NCI-H446 treated with DMSO at 0.1 percent for 48 hours (cell line): ENCODE measurements at places on chromosomes 1 and 21.

- DNase-seq: peak; percentile 79
Measured at GRCh38 chr1:89743788-89744187, 77.0 kb upstream of the LRRC8D start.

DNA sequence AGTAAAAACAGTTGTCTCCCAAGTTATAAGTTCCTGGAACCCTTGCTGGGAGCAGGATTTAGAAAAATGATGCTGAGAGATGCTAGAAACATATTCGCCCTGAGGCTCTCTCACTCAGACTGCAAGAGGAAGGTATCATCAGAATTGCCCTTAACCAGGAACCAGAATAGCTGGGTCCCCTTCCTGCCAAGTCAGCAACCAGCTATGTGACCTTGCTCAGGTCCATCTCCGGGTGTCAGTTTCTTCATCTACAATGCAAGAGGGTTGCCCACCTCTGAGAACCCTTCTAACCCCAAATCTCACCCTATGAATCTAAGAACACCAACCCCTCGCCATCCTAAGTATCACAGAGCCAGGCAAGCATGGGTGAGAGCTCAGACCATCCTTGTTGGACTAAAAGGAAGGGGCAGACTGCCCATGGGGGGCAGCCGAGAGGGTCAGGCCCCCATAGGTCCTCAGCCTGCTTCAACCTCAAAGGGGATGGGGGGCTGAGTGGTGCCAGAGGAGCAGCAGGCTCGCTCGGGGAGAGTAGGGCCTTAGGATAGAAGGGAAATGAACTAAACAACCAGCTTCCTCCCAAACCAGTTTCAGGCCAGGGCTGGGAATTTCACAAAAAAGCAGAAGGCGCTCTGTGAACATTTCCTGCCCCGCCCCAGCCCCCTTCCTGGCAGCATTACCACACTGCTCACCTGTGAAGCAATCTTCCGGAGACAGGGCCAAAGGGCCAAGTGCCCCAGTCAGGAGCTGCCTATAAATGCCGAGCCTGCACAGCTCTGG, 390 bp upstream of the S100A9 start:
- DNase-seq: no peak

DNA sequence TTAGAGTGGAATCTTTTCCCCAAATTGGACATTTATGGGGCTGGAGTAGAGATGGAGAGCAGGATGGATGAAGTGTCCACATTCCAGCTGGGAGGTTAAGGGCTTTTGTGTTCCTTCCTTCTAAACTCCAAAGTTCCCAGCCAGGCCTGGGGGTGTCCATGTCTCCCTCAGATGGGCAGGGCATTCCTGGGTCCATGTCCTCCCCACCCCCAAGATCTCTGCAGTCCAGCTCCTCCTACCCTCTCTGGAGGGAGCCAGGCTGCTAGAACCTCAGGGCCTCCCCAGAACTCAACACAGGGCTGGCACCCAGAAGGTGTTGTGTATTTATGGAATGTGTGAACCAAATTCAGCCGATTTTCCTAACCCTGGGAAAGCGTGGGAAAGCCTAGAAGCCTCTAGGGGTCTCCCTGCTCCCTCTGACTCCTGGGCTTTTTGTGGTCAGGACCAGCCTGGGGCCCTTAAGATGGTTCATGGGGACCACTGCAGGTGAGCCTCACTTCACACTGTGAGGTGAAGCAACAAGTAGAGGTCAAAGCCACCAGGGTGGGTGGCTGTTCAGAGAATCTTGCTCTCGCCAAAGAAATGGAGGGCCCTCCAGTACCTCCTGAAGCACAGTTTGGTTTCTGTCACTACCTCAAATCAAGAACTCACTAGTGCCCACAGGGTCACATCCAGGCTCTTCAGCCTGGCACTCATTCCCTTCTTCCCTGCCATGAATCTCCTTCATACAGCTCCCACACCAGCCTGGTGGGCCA, 54.8 kb downstream of the GLIS1 start:
- DNase-seq: no peak

DNA sequence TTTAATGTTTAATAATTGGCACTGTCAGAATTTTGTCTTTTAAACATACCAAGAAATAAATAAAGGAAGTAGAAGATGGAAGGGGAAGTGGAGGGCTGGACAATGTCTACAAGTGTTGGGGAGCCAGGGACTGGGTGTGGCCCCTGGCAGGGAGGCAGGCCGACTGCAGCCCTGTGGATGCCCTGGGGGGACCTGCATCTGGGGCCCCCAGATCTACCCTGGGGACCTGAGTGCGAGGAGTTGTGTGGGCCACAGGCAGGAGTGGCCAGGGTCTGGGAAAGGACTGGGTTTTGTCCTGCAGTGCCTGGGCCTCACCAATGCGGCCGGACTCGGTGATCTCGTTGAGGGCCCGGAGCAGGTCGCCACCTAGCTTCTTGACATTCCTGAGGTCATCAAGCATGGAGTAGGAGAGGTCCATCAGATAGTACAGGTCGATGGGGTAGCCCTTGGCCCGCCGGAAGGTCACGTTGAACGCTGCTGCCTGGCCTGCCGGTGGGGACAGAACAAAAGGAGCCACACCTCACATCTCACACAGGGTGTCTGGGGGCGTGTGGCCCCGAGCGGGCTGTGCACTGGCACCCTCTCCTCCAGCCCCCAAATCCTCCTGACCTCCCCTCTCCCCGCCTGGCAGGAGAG, 17.5 kb downstream of the ITGB2 start:
- no peak for DNase-seq

GRCh38 chr1:94620345-94621031, 78.9 kb upstream of the F3 start:
- no peak for DNase-seq
